ENCODE measurements at places on chromosomes 5 and 9.

- DNase-seq = peak; percentile 12
Observed at GRCh38 chr9:21331676-21332402, 3.4 kb downstream of the KLHL9 start.

- DNase-seq = no peak
Observed at GRCh38 chr5:122346897-122347581, 35.0 kb downstream of the SNCAIP start.

GRCh38 chr9:69023650-69024049 lies 9.7 kb upstream of the PRKACG start:
- DNase-seq = no peak

DNA sequence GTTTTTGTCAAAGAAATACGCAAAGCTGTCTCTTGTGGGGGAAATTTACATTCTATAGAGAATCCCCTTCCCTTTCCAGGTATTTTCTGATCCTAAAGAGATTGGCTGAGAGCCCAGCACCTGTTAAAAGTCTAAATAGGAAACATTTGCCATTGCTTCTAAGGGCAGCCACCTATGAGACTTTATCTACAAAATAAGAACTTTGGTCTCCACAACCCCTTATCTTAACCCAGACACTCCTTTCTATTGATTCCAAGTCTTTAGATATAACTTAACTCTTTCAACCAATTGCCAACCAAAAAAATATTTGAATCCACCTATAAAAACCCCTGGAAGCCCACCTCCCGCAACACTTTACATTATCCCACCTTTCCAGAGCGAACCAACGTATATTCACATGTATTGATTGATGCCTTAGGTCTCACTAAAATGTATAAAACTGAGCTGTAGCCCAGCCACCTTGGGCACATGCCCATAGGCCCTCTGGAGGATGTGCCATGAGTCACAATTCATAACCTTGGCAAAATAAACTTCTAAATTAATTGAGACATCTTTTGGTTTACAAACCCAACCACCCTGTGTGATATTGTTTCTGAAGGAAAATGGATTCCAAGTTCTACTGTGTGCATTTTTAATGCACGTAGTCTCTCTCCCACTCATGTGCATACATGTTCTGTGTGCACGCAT lies 211.4 kb downstream of the GAS1 start:
- no peak for DNase-seq

DNA sequence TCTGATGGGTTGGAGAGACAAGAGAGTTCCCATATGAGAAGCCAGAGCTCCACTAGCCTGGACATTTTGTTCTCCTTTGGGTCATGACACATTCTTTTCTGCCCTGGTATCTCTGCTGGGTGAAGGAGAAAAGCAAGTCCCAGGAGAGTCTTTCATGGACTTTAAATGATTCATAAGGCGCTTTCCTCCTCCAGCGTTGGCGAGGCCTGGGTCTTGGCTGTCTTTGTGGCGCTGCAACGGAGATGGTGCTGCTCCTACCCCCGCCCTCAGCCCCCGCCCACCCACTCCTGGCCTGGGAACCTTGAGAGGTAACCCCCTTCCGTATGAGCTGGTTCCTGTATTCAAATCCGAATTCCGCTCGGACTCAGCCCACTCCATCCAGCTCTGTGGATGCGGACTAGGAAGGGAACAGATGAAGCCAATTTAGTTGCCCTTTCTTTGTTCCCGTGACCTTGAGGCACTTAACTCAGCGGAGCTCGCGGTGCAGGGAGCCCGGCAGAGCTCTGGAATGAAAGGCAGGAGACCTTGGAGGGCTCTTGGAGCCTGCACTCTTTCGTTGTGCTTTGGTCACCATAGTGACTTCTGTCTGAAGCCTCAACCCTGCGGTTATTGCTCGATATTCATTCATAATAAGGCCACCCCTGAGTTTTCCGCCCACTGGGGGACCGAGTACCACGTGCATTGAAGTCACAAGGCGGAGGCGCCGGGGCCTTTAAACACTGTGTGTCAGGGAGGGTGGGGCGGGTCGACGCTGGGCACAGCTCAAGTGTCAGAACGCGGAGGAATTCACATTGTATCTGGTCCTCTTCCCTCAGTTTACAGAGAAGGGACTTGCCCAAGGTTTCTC lies 14.0 kb upstream of the PWWP2A start:
- no peak for DNase-seq

DNA sequence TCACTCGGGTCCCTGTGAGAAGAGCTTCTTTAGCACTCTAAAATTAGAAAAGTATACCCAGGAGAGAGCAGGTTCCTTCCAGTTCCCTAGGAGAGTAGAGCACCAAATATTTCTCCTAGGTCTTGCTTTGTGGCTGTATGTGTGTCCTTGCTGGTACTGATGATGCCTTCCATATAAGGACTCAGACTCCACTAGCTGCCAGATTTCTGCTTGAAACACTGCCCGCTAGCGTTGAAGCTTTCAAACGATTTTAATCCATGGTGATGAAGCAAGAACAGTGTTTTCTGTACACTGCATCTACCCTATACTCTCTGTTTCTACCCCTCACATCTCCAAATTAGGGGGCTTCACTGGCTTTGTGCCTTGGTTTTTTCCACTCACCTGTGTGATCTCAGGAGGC lies 2.4 kb upstream of the SMC2 start:
- no peak for DNase-seq

GRCh38 chr5:58797021-58797420 lies 214.1 kb downstream of the RAB3C start:
- no peak for DNase-seq

- DNase-seq = no peak
Observed at GRCh38 chr9:107712390-107712789, 222.8 kb upstream of the KLF4 start.

DNA sequence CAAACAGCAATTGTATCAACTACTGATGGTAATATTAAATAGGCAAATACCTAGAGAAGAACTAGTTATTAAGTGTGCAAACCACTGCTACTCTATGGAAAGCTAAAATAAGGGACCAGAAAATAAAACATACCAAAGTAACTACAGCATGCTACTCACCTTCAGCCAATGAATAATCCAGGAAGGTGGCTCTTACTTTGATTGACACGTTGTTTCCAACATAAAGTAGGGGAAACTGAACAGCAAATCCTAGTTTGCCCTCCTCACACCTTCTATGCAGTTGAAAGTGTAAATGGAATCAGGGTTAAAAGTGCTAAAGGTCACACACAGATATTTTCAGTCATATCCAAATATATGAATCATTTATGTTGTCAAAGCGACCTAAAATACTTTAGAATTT lies 5.1 kb upstream of the FST start:
- no peak for DNase-seq

DNA sequence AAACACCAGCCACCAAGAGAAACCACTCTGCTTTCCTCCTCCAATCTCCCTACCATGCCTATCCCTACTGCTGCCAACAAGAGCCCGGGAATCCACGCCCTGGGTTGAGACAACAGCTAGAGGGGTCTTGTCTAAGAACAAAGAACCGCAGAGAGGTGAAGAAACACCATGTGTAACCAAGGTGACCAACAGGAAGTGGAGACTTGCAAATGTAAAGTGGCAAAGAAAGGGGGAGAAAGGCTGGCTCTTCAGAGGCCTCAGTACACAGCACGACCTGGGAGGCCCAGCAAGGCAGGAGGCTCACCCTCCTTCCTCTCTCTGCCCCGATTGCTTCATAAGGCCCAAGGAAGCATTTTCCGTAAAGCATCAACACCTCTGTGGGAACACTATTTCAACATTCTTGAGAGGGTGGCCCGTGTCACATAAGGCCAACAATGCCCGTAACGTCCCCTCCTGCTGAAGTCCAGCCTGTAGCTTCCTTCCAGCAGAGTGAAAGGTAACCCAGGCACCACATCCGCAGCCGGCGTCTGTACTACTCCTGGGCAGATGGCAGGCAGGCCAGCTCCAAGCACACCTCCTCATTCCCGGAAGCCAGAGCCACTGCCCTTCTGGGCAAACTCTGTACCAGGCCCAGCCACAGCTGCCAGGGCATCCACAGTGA lies 18.3 kb downstream of the CCNJL start:
- DNase-seq = no peak

GRCh38 chr9:123997665-123998277 lies 13.8 kb upstream of the LHX2 start:
- DNase-seq = no peak

GRCh38 chr9:130632841-130633240 lies 31.6 kb upstream of the PRDM12 start:
- DNase-seq = no peak

- DNase-seq = no peak
Observed at GRCh38 chr5:143506836-143507552, 103.5 kb upstream of the NR3C1 start.

DNA sequence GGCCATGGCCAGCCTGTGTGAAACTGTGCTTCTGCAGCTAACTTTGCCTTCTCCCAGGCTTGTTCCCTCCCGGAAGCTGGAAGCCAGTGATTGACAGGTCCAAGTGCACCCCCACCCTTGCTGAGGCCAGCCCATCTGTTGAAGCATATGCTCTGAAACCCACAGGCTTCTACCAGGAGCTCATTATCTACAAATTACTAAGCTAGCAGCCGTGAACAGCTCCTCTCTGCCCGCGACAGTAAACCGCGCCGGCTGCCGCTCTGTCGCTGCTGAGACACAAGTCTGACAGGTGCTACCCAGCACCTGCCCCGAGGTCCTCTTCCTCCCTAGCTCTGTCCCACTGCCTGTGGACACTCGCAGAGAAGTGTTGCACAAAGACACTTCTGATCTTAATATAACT lies 490.9 kb downstream of the GADD45G start:
- DNase-seq = no peak
